ENCODE measurements at places on chromosomes 7 and 10. TPM values are rescaled to one million over a fixed set of nuclear protein-coding genes. Genes with fewer than 3 reads are reported as not detected.

The NPTX2 gene
- under 0.01 TPM for total RNA-seq

The PSAP gene
- 216 TPM for total RNA-seq

DNA sequence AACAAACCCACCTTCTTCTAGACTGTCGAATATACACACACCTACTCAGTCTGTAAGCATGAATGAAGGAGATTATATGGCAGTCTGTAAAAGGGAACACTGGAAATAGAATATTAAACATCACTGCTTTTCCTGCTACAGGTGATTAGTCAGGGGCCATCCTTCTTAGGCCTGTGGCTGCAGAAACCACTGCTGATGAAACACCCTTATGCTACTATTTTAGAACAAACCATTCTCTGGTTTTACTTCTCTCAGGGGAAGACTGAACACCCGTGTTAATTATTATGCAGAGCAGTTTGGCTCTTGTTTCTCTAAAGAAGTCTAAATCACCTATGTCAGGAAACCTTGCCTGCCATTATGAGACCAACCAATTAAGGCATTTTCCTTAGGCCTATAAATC, 351.1 kb upstream of the KLF6 start:
- no peak overlapping the region for H3K27ac ChIP-seq
- H3K36me3 ChIP-seq, result no peaks in the 10 kb centered on the region
- no peak for DNase-seq
- H3K27me3 ChIP-seq, result no peaks in the 10 kb centered on the region
- no peak overlapping the region for H3K4me3 ChIP-seq
- H3K4me1 ChIP-seq, result peaks cover 6% of the 10 kb centered on the region

The PPP2R2D gene
- 23.8 TPM for total RNA-seq

DNA sequence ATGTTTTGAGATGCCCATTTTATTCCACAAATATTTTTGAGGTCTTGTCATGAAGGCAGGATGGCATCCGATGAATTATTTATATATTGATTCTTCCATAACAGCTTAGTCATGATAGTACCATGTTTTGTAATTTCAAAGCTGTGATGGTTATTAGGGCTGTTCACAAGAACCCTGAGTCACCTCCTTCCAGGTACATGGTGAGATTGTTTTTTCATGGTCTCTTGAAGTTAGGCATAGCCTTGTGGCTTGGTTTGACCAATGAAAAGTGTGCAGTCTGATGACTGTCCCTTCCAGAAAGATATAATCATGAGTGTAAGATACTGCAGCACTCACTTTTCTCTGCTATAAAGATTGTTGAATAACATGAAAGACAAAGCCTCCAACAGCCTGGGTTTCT, 274.8 kb downstream of the FGFR2 start:
- H3K36me3 ChIP-seq, result no peaks in the 10 kb centered on the region
- H3K27me3 ChIP-seq, result no peaks in the 10 kb centered on the region
- DNase-seq, result no peak
- no peak overlapping the region for H3K27ac ChIP-seq
- H3K4me3 ChIP-seq, result no peak overlapping the region

The OR6B1 gene
- total RNA-seq, result not detected

DNA sequence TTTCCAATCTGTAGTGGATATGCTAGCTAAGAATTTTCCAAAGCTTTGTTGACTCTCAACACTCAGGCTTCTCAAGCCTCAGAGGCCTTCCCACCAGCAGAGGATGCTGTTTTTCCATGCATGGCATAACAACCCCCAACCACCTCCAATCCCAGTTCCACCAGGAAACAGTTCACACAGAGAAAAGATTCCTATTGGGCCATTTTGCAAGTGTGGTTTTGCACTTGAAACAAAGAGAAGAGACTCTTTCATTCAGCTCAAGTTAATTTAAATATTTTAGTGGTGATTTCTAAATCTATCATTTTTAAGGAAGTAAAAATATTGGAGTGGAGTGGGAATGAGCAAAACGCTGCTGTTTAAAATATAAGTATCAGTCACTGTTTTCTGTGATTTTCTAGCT, 105.6 kb upstream of the COL1A2 start:
- DNase-seq, result peak; percentile 91
- H3K36me3 ChIP-seq, result no peaks in the 10 kb centered on the region
- no peak overlapping the region for H3K4me3 ChIP-seq
- no peaks in the 10 kb centered on the region for H3K4me1 ChIP-seq
- no peaks in the 10 kb centered on the region for H3K27me3 ChIP-seq

DNA sequence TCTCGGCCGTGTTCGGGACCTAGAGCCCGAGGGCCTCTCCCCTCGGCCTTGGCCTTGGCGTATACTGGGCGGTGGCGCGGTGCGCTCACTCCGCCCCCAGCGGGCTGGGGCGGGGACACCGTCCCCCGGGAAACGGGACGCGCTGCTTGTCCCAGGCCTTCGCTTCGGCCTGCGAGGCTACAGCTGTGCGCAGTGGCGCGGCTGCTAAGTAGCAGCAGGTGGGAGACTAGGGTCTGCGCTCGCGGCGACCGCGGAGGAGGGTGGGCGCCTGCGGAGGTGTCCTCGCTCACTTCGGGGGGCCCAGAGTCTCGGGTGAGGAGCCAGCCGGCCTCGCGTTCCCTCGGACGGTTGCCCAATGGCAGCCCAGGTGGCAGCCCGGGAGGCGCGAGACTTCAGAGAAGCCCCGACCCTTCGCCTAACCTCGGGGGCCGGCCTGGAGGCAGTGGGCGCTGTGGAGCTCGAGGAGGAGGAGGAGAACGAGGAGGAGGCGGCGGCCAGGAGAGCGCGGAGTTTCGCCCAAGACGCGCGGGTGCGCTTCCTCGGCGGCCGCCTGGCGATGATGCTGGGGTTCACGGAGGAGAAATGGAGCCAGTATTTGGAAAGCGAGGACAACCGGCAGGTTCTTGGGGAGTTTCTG, at the start of gene DNAH11:
Gene DNAH11 (plus strand): TSS at position 149 of the 637 bp plus-strand sequence. CDS start 207 bp downstream, at position 356.
- H3K27ac ChIP-seq, result no peak within 1 kb of the TSS
- peak within 1 kb of the TSS; percentile 27 for H3K4me3 ChIP-seq
- H3K27me3 ChIP-seq, result peaks cover 17% of the 10 kb centered on the region
- no peaks in the 10 kb centered on the region for H3K4me1 ChIP-seq

DNA sequence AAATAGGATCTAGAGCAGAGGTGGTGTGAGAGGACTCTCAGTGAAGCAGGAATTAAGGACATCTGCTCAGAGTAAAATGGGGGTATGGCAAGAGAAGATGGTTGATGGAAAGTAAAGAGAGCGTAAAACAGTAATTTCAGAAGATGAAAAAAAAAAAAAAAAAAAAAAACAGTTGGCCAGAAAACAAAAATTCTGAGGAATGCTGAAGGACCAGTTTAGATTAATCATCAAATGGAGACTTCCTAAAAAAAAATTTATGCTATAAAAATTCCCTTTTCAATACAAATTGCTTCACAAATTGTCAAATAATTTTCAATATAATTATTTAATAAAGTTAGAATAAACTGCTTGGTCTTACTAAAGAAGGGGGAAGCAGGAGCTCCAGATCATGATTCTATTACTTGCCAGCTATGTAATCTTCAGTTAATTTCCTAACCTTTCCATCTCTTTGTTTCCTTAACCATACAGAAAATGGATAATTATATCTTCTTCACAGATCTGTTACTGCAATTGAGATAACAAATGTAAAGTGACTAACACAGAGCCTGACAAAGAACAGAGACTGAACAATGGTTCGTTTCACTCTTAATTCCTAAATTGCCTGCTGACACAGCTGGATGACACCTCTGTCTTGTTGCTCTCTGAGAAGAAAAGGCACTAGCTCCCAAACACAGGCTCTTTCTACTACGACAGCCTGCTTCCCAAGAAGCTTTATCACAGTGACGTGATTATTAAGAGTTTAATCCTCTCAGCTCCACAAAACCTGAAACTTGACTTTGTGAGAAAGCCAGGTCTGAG, 64.9 kb upstream of the GPR22 start:
- H3K27ac ChIP-seq, result no peak overlapping the region
- no peaks in the 10 kb centered on the region for H3K4me1 ChIP-seq
- H3K36me3 ChIP-seq, result no peaks in the 10 kb centered on the region
- H3K4me3 ChIP-seq, result no peak overlapping the region

The GRM3 gene
- total RNA-seq, result not detected

- peaks cover 10% of the 10 kb centered on the region for H3K27me3 ChIP-seq
- H3K4me3 ChIP-seq, result no peak overlapping the region
- no peak for DNase-seq
- no peaks in the 10 kb centered on the region for H3K4me1 ChIP-seq
- no peaks in the 10 kb centered on the region for H3K36me3 ChIP-seq
Observed at GRCh38 chr7:29483219-29484104, 80.2 kb upstream of the PRR15 start.

DNA sequence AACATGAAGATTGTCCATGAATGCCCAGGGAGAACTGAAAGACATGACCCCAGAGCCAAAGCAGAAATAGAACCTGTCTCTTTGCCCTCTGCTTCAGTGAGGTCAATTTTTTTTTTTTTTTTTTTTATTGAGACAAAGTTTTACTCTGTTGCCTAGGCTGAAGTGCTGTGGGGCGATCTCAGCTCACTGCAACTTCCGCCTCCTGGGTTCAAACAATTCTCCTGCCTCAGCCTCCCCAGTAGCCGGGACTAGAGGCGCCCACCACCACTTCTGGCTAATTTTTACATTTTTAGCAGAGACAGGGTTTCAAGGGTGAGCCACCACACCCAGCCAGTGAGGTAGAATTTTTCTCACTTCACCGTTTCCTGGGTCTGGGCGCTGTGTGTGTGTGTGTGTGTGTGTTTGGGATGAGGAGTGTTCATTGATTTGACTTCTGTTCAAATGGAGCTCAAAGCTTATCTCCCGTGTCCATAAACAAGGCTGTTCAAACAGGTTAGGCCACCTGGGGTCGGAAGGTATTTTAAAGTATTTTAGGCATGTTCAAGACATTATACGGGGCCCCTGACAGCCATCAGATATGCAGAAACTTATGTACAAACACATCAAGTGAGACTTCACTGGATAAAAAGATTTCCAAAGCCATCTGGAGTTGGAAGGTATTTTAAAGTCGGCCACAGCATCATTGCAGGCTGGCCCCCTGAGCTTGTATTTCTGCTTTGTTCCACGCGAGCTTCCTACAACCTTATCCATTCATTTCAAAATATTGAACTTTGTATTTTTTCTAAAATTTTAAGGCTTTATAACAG, 93.8 kb downstream of the MAP3K8 start:
- peaks cover 6% of the 10 kb centered on the region for H3K27me3 ChIP-seq
- no peaks in the 10 kb centered on the region for H3K4me1 ChIP-seq
- DNase-seq, result no peak
- no peaks in the 10 kb centered on the region for H3K36me3 ChIP-seq
- H3K4me3 ChIP-seq, result no peak overlapping the region

- no peak overlapping the region for H3K4me3 ChIP-seq
- no peak overlapping the region for H3K27ac ChIP-seq
- H3K27me3 ChIP-seq, result no peaks in the 10 kb centered on the region
- DNase-seq, result no peak
- no peaks in the 10 kb centered on the region for H3K36me3 ChIP-seq
Observed at GRCh38 chr10:52653263-52653909, 119.2 kb downstream of the MBL2 start.

DNA sequence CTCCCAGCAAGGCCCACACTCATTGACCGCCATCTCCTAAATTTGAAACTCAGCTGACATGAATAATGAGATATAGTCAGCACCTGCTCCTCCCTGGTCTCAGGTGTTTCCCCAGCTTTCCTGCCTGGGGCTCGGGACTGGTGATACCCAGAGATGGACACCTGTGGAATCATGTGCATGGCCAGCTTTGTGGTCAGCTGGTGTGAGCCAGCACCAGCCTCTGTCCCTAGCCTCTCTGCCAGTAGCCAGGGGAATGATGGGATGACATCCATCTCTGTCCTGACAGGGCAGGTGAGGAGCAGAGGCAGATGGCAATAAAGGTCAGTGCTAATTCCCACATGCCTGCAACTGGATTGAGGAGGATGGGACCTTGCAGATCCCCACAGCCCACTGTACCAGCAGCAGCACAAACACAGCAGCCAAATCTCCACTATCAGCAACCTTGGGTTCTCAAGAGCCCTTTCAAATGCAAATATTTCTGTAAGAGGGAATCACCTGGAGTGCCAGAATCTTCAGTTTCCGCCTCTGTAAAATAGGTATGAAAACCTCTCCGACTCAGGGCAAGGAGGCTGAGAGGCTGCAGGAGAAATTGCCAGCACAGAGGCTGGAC, 329.2 kb upstream of the ZMIZ1 start:
- H3K36me3 ChIP-seq, result no peaks in the 10 kb centered on the region
- no peak for DNase-seq
- no peak overlapping the region for H3K27ac ChIP-seq
- H3K27me3 ChIP-seq, result peaks cover 55% of the 10 kb centered on the region
- no peak overlapping the region for H3K4me3 ChIP-seq
- H3K4me1 ChIP-seq, result no peaks in the 10 kb centered on the region

- no peak for DNase-seq
- H3K27ac ChIP-seq, result no peak overlapping the region
- H3K4me3 ChIP-seq, result no peak overlapping the region
- H3K4me1 ChIP-seq, result no peaks in the 10 kb centered on the region
Observed at GRCh38 chr7:30114536-30115238, 20.1 kb upstream of the MTURN start.

DNA sequence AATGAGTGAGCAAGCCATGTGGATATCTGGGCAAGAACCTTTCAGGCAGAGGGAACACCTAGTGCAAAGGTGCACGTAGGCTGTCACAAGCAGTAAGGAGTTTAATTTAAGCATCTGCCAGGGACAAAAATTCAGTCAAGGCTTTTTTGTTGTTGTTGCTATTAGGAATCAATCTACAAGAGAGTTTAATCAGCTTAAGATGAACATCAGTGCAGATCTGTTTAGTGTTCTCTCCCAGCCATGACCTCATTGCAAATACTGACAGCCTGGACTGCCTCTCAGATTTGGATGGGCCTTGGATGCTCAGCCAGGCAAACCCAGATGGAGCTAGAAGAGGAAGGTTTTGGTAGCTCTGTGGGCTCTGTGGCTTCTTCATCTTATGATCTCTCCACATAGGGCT, 3.3 kb upstream of the GLCCI1 start:
- no peaks in the 10 kb centered on the region for H3K36me3 ChIP-seq
- peaks cover 4% of the 10 kb centered on the region for H3K4me1 ChIP-seq
- no peak for DNase-seq
- no peak overlapping the region for H3K27ac ChIP-seq
- no peak overlapping the region for H3K4me3 ChIP-seq

GRCh38 chr10:93180482-93180931, 106.8 kb downstream of the CYP26A1 start:
- H3K27me3 ChIP-seq, result peaks cover 11% of the 10 kb centered on the region
- H3K27ac ChIP-seq, result no peak overlapping the region
- DNase-seq, result peak; percentile 7
- no peaks in the 10 kb centered on the region for H3K4me1 ChIP-seq
- H3K4me3 ChIP-seq, result no peak overlapping the region

DNA sequence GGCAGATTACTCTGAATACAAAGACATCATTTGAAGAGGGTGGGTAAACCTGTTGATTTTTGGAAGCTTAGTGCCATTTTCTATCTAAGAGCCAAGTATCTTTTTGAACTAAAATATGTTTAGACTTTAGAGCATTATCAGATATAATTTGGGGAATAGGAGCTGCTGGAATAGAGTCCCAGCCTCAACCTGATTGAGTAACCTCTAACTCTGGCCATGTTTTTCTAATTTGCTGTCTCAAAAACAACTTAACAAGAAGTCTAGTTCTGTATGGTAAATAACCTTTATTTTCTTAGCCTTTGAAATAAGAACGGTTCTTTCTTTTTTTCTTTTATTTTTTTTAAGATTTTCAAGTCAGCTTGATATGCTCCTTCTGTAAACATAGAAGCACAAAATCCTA, 224.5 kb downstream of the DYNC1I1 start:
- H3K36me3 ChIP-seq, result no peaks in the 10 kb centered on the region
- no peak overlapping the region for H3K27ac ChIP-seq
- no peak overlapping the region for H3K4me3 ChIP-seq
- no peaks in the 10 kb centered on the region for H3K27me3 ChIP-seq
